ENCODE measurements at places on chromosomes 5 and 9.

DNA sequence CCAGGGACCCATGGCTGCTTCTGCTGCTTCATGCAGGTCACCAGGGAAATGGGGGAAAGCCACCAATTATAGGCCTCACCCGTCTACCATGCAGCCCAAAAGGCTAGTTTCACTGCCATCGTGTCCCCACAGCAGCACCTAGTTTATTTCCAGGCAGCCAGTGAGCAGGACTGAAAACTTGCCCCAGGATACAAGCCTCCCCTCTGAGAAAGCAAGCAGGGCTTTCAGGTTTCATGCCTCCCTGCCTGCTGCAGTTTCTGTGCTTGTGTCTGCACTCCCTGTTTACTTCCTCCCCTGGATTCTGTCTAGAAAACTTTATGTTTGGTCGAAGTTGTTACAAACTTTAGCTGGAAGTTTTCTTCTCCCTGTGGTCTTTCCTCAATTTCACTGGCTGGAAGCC, 319.1 kb downstream of the ANXA1 start:
- no peak for DNase-seq

DNA sequence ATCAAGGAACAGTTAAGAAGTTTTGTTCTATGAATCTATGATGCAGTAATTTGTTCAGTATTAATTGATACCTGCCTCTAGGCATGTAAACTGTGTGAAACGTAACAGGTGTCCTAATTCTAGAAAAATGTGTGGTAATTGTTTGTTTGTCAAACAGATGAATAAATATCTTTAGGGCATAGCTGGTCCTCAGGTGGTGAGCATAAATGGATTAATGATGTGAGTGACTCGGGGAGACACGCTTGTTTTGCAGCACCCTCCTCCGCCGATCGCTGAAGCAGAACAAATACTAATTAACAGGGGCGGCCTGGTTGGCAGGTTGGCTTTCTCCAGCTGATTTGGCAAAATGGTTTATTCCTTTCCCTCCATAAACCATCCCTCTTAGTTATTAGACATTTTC, 88.8 kb downstream of the TLE4 start:
- no peak for DNase-seq

DNA sequence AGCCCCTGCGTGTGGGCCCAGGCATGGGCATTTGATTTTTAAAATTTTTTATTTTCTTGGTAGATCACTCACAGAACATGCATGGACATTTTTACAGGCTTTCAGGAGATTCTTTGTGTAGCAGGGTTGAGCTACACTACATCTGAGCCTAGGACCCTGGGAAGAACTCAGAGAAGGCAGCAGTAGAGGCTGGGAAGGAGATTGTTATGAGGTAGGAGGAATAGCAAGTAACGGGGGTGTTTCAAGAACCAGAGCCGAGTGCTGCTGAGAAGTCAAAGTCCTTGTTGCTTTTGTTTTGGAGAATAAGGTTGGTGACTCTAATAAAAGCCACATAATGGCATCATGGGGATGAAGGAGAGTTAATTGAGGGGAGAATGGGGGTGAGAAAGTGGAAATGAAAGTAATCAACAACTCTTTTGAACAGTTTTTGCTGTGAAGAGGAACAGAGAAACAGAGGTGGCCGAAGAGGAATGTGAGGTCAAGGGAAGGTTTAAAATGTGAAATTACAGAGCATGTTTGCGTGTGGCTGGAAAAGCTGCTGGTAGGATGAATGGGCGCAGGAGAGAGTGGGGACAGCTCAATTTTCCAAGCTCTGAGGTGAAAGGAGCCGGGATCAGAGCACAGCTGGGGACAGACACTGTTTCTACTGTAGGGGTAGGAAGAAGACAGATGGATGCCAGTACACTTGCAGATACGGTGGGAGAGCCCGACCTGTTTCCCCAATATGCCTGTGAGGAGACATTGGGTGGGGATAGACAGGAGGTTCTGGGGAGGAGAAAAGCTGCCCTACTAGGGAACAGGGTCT, 4.7 kb upstream of the PDLIM7 start:
- DNase-seq, result no peak

DNA sequence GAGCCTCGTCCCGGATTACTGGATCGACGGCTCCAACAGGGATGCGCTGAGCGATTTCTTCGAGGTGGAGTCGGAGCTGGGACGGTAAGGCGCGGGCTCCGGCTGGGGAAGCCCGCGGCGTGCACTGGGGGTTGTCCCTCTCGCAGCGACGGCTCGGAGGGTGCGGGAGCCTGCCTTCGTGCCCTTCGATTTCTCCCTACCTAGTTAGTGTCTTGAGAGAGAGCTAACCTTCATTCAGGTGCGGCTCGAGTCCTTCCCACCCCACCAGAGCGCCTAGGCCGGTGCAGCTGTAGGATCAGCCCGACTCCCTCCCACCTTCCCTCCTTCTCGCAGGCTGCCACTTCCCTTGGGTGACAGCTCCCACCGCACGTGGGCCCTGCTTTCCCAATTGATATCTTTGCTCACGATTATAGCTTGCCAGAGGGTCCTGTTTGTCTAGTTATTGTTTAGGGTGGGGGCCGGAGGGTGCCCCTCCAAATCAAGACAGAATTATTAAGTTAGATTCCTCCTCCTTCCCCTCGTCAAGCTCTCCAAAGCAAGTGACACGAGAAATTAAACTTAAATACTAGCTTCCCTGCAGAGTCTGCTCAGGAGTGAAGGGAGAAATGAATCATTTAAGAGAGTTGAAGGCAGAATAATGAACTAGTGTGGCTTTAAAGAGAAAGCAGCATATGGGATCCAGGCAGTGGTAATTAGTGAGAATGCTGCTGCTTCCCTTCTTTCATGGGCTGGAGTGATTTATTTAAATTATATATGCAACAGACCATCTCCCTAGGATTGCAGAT, 569 bp downstream of the CAMK4 start:
- no peak for DNase-seq

DNA sequence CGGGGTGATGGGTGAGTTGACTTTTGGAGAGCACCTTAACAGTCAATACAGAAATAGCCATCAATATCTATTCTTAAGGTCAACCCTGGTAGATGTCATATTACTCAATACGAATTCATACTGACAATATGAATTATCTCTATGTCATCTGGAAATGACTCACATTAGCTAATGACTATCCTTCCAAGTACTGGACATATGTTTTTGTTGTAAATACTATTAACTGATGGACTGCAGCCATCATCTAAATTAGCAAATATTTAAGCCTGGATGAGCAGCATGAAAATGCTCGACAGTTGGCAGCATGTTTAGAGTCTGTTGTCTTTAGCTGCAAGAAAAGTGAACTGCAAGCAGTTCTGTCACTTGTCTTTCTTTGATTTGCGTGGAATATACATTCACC, 19.6 kb upstream of the ISOC1 start:
- no peak for DNase-seq

DNA sequence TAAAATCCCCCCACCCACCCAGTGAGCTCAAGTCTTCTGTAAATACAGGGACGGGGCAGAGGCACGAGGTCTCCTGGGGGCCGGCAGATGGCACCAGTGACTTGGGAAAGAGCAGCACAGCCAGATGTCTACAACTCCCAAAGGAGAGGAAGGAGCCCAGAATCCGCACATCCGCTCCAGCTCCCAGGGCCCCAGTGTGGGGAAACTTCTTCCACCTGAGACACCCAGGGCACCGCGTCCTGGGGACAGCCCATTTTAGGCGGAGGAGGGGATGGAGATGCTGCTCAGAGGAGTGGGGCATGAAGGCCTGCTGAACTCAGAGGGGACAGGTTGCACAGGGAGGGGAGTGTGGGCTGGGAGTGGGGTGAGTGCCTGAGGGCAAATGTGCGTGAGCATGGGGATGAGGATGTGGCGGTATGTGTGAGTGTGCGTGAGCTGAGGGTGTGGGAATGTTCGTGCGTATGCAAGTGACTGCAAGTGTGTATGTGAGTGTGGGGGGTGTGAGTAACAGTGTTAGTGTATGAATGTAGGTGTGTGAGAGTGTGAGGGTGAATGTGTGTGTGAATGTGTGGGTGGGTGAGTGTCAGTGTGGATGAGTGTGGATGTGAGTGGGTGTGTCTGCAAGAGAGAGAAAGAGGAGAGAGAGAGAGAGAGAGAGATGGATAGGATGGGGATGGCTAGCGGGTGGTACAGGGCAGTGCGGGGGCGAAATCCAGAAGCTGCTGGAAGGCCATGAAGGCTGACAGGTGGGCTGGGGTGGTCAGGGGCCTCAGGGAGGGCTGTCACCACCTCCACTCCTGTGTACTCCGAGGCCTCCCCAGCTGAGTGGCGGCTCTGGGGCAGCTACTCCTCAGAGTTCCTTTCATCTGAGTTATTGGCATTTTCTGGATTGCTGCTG, 63.5 kb downstream of the DUSP1 start:
- DNase-seq, result no peak

- DNase-seq, result no peak
Observed at GRCh38 chr5:89246864-89247263, 363.9 kb upstream of the MEF2C start.

DNA sequence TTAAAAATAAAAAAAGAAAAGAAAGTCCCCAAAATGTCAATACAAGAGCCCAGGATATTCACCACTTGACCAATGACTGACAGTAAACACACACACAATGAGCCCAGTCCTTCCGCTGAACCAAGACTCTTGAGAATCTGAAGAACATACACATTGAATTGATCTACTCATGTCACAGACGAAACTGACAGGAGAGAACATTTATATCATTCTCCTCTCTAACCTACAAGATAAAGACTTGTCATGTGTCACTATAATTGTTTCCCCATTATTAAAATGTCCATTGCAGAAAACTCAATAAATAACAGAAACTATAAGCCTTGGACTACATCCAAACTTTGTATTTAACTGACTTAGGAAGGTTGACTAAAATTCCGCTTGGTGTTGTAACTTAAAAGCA, 296.7 kb downstream of the EPB41L4A start:
- DNase-seq, result no peak

GRCh38 chr5:83653669-83654068, 67.0 kb downstream of the HAPLN1 start:
- DNase-seq, result no peak

DNA sequence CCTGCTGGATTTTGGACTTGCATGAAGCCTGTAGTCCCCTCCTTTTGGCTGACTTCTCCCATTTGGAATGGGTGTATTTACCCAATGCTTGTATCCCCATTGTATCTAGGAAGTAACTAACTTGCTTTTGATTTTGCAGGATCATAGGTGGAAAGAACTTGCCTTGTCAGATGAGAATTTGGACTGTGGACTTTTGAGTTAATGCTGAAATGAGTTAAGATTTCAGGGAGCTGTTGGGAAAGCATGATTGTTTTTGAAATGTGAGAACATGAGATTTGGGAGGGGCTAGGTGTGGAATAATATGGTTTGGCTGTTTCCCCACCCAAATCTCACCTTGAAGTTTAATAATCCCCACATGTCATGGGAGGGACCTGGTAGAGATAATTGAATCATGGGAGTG, 189.6 kb upstream of the CDKN2B start:
- no peak for DNase-seq

DNA sequence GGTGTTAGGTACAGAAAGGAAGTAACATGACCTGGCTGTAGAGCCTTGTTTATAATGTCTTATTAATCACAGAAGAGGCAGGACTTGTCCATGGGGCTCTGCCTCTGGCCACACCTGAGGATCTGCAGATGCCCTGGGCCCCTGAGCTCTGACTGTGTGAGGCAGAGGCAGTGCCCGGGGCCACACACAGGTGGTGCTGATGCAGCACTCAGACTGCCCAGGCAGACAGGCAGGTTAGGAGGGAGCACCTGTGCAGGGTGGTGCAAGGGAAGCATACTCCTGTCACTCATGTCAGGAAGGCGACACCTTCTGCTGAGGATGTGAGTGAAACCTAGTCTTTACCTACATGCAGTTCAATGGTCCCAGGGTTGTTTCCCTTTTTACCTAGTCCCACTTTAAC, 88.7 kb downstream of the CFAP90 start:
- DNase-seq, result no peak

DNA sequence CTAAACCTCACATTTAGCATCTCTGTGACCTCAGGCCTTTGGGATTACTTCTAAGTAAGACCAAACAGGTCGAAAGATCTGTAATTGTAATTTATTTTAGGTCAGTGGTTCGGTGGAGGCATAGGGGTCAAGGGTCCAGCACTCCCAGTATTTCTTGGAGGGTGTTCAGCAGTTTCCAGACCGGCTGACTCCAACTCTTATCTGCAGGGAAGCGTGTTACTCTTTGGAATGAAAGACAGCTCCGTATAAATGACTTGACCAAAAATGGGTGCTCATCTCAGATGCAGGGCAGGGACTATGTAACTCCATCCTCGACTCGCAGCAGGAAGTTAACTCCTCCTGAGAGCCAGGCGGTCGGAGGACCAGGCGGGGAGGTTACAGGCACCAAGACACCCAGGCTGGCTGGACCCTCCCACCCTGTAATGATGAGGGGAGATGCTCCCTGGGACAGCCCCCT, 620 bp upstream of the VPS13A start:
- DNase-seq, result no peak

- no peak for DNase-seq
Observed at GRCh38 chr9:108552459-108553040, 303.2 kb downstream of the ACTL7B start.

GRCh38 chr9:94911986-94912635, 185.6 kb downstream of the AOPEP start:
- DNase-seq, result no peak

DNA sequence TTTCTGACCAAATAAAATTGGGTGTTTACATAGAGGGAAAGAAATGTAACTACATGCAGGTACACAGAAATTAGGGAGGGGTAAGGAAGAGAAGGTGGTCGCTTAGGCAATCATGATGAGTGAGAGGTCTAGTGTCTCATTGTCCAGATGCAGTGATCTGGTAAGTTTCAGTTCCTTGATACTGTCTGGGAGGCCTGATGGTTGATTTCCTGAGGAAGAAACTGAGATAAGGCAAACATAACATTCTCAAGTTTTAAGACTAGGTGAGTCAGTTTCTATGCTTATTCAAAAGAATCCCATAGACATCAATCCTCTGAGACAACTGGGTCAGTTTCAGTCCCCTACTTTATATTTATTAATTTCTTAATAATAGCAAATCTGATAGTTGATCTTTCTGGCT, 843.3 kb upstream of the CDH10 start:
- DNase-seq, result no peak

GRCh38 chr5:58165152-58165551, 294.7 kb downstream of the PLK2 start:
- DNase-seq, result no peak

DNA sequence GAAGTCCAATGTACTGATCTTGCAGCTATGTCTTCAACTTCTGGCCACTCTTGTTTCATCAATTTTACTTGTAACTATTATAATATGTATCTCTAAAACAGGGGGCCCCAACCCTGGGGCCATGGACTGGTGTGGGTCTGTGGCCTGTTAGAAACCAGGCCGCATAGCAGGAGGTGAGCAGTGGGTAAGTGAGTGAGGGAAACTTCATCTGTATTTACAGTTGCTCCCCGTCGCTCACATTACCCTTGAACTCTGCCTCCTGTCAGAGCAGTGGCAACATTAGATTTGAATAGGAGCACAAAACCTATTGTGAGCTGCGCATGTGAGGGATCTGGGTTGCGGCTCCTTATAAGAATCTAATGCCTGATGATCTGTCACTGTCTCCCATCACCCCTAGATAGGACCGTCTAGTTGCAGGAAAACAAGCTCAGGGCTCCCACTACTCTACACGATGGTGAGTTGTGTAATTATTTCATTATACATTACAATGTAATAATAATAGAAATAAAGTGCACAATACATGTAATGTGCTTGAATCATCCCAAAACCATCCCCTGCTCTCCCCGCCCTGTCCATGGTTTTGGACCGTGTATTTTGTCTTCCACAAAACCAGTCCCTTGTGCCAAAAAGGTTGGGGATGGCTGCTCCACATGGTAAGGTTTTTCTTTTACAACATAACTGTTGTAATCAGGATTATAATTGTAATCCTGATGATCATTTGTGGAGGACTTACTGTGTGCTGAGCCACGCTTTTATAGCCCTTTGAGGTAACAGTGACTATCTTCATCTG, 26.9 kb upstream of the SH3PXD2B start:
- no peak for DNase-seq

All from stimulated activated CD8-positive, alpha-beta memory T cell treated with anti-CD3 and anti-CD28 coated beads, Interleukin-7, amount 100 ng/mL, for 1 hour (primary cell).